ENCODE measurements at places on chromosomes 16 and 17.

DNA sequence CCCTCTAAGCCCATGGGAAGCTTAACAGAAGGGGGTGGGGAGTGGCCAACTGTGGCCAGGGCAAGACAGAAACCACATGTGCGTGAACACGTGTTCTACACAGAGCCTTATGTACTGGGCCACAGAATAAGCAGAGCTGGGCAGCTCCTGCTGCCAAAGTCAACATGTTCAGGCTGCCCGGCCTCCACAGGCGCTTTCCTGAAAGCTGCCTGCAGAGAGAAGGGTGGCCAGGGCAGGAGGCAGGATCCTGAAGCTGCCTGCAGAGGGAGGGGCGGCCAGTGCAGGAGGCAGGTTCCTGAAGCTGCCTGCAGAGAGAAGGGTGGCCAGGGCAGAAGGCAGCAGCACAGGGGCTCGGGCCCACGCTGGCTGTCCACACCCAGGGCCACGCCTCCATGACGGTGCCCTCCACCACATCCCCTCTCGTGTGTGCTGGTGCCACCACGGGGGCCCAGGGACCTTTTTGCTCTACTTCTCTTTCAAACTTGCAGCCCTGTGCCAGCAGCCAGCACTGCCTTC is 79.5 kb downstream of the ANKRD11 start:
- DNase-seq: peak; percentile 94

GRCh38 chr16:30372725-30373124 is 1.9 kb upstream of the MYL11 start:
- DNase-seq: no peak

DNA sequence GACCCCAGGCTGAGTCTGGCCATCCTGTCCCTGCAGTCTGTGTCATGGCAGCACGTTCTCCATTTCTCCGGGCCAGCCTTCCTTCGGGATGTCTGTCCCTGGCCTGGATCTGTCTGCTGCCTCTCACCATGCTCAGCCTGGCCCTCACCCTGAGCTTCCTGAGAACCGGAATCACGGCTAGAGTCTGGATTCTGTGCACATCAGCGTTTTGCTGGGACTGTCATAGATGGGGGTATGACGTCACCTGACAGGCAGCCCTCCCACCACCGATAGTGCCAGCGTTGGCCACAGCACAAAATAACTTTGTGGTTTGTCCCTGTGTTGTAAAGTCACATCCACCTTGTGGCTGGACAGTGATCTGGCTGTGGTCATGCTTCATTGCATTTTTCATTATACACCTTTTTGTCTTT is 59.2 kb downstream of the B9D1 start:
- no peak for DNase-seq

DNA sequence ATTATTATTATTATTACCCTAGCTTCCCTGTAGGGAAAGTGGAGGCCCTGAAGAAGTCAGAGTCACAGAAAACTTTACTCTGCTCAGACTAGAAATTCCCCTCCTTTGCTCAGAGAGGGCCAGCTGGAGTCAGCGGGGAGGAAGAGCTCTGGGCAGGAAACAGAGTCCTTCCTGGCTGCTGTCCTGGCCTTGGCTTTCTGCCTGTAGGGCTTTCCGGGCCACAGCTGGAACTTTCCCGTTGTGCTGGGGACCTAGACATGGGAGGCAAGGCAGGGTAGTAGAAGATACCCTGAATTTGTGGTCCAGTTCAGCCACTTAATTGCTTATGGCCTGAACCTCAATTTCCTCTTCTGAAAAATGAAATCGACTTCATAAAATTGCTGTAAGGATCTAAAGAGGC is 14.0 kb upstream of the CCL2 start:
- DNase-seq: no peak

- no peak for DNase-seq
Measured at GRCh38 chr16:85657267-85657650, 31.5 kb downstream of the GINS2 start.

DNA sequence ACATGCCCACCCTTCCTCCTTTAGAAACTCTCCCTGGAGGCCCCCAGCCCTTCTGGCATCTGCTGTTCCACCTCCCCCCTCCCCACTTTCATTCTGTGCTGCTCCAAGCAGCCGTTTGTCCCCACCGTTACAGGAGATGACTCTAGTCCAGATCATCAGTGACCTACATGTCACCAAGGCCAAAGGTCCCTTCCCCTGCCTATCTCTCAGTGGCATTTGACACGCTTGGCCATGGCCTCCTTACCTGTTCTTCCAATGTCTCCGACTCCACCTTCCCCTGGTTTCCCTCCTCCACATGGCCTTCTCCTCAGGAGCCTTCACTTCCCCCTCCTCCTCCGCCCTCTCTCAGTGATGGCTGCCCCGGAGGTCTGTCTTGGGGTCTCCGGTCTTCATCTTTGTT is 9.4 kb downstream of the TMEM92 start:
- no peak for DNase-seq

DNA sequence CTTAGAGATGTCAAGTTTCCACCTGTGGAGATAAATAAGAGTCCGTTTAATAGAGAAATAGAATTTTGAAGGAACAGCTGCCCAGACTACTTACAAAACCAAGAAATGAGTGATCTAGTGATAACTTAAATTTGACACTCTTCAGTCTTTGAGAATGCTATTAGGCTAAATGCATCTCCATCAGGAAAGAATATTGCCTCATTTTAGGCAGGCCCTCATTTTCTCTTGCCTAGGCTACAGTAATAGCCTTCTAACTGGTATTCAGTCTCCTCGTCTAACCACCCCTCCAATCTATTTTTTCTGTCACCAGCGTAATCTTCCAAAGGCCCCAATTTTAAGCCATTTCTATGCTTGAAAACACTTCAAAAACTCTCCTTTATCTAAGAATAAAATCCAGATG is 537.8 kb upstream of the CA10 start:
- DNase-seq: no peak

GRCh38 chr17:3890082-3890877 is 2.6 kb downstream of the CAMKK1 start:
- peak; percentile 79 for DNase-seq

GRCh38 chr17:43855061-43855460 is 8.1 kb downstream of the CD300LG start:
- DNase-seq: no peak

- DNase-seq: peak; percentile 73
Measured at GRCh38 chr16:69890114-69890891, 60.8 kb upstream of the CLEC18A start.

DNA sequence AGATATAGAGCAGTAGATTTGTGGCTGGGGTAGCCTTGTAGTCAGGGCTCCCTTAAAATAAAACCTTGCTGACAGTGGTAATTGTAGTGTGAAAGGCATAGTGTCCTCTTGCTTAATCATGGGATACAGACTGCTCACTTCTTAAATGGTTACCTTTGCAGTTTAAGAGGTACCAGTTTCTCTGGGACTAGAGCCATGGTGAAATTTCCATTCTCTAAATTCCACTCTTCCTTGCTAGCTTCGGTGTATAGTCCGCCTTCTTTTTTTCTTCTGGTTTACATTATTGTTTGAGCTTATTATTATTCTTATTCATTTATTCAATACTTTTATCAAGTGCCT is 1.6 kb downstream of the CCP110 start:
- DNase-seq: no peak

- no peak for DNase-seq
Measured at GRCh38 chr16:48907906-48908634, 298.1 kb upstream of the N4BP1 start.

GRCh38 chr17:78566947-78567346 is 10.2 kb downstream of the DNAH17 start:
- DNase-seq: no peak

DNA sequence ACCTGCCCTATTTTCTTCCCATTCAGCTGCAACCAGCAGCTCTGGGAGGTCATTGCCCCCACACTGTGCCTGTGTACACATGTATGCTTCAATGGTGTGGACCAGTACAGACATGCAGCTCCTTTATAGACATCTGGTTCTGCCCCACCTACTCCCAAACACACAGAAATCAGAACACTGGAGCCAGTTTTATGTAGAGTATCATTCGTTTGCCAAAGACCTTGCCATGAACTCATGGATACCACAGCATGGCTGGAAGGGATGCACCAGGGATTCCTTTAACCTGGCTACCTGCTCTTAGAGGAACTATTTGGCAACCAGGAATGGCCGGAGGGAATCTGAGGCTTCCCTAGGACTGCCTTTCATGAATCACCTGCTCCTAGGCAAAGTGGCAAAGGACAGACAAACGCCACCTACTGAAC is 60.4 kb downstream of the ZFHX3 start:
- DNase-seq: no peak

GRCh38 chr16:13519871-13520270 is 400.1 kb upstream of the ERCC4 start:
- DNase-seq: no peak

- no peak for DNase-seq
Measured at GRCh38 chr17:39751637-39752036, 13.9 kb downstream of the GRB7 start.

- no peak for DNase-seq
Measured at GRCh38 chr17:34672176-34672785, 92.9 kb downstream of the TMEM132E start.

DNA sequence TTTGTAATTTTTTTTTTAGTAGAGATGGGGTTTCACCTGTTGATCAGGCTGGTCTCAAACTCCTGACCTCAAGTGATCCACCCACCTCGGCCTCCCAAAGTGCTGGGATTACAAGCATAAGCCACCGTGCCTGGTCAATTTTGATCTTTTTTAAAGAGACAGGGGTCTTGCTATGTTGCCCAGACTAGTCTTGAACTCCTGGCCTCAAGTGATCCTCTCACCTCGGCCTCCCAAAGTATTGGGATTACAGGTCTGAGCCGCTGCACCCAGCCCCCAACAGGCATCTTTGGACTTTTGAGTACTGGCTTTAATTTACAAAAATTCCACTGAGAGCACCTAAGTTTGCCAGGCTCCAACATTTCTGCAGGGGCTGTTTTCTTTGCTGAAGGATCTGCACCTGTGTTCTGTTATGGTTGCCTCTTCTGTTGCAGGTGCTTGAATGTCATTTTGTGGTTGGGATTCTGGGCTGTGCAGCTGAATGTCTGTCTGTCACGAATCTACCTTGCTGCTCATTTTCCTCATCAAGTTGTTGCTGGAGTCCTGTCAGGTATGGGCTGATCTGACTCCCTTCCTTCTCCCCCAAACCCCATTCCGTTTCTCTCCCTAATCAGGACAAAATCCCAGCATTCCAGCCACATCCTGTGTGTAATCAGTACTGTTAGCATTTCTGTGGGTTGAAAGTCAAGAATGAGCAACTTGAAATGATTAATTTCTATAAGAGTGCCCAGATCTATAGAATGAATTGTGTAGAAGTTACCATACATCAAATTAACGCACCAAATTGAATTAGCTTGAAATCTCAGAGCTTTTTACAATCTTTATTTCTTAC is 8.5 kb downstream of the G6PC1 start:
- no peak for DNase-seq

DNA sequence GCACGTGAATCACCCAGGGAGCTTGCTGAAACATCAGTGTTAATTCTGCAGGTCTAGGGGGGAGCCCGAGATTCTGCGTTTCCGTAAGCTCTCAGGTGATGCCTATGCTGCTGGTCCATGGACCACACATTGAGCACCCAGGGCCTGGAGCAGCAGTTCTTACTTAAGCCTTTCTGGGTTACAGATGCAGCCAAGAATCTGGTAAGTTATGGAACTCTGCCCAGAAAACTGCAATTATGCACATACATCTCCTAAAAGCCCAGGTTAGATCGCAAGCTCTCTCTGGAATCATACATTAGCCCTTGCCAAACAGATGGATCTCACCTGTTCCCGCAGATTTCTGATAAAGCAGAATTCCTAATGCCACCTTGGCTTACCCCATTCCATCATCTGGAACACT is 265.9 kb upstream of the SALL1 start:
- DNase-seq: peak; percentile 55

GRCh38 chr16:26649381-26650045 is 417.2 kb upstream of the C16orf82 start:
- DNase-seq: no peak

GRCh38 chr16:728131-728889 is 1.4 kb downstream of the HAGHL start:
- no peak for DNase-seq

DNA sequence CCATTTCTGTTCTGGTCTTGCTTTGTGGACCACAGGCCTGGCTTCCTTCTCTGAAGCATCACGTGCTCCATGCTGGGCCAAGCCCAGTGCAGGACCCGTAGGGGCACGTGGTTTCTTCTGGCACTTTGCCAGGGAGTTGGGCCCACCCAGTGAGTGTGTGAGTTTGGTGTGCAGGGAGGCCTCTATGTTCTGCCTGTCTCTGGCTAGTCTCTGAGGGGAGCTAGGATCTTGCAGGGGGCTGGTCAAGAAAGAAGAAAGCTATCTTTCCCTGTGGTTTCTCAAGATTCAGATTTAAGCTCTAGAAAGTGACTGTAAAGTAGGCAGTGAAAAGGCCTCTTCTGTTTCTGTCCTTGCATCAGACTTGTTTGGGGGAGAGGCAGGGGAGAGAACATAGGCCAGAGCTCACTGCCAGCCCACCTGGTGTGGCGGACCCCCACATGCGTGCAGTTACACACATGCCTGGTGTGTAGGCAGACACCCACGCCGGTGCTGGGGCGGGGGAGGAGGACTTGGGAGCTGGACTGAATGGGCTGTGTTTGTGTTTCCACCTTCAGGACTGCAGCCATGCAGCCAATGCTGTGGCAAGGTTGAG is 11.8 kb downstream of the LASP1 start:
- no peak for DNase-seq

GRCh38 chr17:50272711-50273653 is 1.3 kb upstream of the TMEM92 start:
- no peak for DNase-seq

DNA sequence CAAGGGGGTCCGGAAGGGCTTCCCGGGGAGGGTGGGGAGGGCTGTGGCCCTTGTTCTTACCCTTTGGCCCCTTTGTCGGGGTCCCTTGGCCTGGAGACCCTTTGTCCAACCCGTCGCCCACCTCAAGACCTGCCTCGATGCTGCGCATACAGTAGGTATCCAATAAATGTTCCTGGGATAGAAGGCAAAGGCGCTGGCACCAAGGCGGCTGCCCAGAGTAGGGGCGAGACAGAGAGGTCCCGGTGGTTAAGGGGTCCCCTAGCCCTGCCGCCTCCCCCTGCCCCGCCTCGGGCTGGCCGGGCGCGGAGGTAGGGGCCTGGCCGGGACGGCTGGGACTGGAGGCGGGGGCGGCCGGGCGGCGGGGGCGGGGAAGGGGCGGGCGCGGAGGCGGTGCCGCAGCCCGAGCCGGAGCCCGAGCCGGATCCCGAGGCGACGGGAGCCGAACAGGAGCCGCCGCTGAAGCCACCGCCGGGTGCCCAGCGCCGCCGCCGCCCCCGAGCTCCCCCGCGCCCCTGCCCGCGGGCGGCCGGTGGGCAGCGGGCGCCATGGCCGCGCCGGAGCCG is at the start of gene NHERF2:
TSS of gene NHERF2 (plus strand) at position 442 of the 563 bp plus-strand sequence. CDS start at position 546, 104 bp downstream.
- DNase-seq: no peak

DNA sequence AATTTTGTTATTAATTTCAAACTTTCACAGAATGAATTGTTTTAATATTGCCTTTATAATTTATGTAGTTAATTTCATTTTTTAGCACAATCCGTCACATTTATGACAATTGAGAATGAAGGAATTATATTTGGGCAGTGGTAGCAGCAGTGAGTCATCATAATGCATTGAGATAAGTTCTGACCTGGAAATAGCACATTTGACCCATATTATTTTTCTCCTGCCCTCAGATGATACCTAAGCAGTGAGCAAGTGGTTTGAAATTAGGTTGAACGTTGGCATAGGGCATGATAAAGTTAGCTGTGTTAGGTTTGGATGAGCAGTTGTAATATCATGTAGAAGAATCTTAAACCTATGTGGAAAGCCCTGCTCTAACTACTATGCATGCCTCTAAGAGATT is 1431.3 kb upstream of the CDH8 start:
- no peak for DNase-seq

- no peak for DNase-seq
Measured at GRCh38 chr16:81883235-81883634, 104.1 kb downstream of the PLCG2 start.
